ENCODE measurements at places on chromosomes 16 and 17.

DNA sequence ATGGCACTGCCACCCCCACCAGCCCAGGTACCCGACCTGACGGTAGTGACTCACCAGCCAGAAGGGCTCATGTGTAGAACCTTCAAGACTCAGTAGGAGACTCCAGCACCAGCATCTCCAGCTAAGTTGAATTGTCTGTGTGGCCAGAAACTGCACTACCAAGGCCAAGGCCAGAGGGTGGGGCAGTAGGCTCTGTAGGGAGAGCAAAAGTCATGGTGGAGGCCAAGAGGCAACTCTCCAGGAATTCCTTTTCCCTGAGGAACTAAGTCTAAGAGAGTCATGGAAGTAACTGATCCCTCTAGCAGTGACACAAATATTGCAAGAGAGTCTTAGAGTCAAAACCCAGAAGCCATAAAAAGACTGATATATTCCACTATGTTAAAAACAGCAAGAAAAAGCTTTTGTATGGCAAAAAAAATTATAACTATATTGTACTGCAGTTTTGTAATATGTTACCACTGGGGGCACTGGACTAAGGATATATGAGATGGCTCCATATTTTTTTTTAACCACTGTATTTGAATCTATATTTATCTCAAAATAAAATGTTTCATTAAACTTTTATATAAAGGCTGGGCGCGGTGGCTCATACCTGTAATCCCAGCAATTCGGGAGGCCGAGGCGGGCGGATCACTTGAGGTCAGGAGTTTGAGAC lies 30.2 kb upstream of the GUCY2D start:
- no peak for DNase-seq

DNA sequence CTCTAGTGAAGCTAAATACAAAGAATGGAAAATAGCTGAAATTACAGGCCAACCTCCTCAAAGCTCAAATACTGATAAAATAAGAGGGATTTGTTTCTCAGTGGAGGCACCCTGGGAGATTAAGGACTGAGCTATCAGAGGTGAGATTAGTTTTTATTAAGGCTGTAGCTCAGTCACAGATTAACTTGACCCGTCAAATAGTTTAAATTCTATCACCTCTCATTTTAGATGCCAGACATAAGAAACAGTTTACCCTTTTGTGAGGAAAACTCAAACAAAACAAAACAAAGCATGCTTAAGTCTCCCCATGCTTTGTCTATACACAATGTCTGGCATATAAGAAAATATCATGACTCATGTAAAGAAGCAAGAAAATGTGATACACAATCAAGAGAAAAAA lies 208.3 kb upstream of the PMFBP1 start:
- DNase-seq, result peak; percentile 14

DNA sequence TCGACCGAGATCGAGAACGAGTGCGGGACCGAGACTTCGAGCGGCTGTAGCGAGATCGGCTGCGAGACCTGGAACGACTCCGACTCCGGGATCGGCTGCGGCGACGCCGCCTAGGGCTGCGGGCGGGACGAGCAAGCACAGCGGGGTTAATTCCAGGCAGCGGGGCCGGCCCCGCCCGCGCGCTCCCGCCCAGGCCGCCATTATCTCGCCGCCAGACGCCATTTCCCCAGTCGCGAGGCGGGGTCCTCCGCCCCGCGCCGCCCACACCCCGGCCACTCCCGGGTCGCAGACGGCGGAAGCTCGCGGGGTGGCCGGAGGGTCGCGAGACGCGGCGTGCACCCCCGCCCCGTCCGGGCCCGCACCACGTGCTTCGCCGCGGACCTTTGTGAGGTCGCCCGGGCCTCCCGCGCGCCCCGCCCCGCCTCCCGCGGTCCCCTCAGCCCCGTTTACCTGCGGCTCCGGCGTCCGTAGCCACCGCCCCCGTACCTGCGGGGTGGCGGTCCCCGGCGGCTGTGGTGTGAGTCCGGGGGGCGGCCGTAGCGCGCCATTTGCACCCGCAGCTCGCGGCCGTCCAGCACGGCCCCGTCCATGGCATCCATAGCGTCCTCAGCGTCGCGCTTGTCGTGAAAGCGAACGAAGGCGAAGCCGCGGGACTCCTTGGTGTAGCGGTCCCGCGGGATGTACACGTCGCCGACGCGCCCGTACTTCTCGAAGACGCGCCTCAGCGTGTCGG lies 616 bp downstream of the SRSF2 start:
- peak; percentile 91 for DNase-seq

DNA sequence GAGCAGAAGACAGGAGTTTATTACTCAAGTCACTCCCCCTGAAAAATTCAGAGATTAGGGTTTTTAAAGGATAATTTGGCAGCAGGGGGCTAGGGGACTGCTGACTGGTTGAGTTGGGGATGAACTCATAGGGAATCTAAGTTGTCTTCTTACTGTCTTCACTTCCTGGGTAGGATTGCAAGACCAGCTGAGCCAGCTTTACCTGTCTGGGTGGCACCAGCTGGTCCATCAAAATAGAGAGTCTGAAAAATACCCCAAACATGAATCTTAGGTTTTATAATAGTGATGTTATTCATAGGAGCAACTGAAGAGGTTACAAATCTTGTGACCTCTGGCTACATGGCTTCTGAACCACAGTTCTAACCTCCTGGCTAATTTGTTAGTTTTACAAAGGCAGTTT lies 157.9 kb downstream of the PPM1E start:
- DNase-seq, result no peak

DNA sequence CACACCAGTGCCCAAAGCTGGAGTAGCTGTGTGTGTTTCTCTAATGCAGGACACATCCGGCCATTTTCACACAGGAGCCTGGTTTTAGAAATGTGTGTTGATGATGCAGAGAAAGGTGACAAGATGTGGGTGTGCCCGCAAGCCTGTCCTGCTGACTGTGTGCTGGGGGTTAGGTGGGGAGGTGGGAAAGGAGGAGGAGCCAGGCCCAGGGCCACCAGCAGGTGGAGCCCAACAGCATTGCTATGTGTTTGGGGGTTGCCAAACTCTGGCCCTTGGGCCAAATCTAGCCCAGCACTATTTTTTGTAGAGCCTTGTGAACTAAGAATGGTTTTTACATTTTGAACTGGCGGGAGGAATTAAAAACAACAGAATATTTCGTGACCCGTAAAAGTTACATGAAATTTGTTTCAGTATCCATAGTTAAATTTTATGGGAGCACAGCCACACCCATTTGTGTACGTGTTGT lies 61.7 kb upstream of the LGALS9 start:
- peak; percentile 66 for DNase-seq

DNA sequence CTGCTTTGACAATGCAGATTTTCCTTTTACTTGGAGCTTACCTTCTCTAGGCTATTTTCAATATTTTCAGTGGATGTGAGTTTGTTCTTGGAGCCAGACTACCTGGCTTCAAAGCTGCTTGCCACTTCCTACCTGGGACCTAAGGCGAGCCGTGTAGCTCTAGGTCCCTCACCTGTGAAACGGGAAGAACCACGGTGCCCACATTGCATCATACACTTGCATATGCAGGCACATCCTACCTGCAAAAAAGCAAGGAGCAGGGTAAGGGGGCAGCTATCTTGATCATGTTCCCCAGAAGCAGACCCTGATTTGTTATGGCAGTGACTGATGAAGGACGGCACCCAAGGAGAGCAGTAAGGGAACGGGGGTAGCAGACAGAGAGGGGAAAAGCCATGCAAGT lies 27.0 kb upstream of the MPRIP start:
- DNase-seq, result no peak

GRCh38 chr16:50474138-50474537 lies 74.1 kb upstream of the NKD1 start:
- no peak for DNase-seq

- DNase-seq, result peak; percentile 88
Observed at GRCh38 chr17:37373530-37374159, 2.1 kb upstream of the C17orf78 start.

- peak; percentile 43 for DNase-seq
Observed at GRCh38 chr16:10949424-10949970, 5.1 kb downstream of the CLEC16A start.

GRCh38 chr16:19085679-19086200 lies 18.3 kb downstream of the COQ7 start:
- DNase-seq, result no peak

DNA sequence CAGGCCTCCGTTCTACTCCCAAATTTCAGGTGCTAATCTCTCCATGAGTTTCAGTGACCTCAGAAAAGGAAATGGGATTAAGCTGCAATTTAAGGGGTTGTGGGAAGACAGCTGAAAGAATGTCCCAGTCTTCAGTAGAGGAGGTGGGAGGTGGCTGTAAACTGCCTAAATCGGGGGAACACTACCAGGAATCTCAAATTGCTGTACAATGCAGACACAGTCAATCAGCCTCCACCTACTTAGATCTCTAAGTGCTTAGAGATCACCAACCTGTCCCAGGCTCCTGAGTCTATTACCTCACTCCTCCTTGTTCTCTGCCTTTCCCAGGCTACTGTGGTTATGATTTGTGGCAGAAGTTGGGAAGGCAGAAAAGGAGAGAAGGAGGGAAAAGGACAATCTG lies 8.3 kb upstream of the TBX21 start:
- DNase-seq, result no peak

DNA sequence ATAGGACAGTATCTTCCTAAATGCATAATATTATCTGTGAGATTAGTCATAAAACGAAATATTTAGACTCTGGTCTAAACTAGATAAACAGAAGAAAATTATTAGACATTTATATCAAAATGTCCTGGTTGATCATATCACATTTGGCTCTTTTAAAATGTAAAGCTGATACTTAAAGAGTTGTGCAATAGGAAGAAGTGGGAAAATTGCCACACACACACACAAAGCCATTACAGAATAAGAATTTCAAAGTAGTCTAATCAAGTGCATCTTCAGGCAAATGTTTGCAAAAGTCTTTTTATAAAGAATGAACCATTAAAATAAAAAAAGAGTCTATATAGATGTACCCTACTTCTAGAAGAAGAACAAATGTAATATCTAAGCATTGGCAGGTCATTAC lies 301.7 kb downstream of the KIF2B start:
- no peak for DNase-seq

DNA sequence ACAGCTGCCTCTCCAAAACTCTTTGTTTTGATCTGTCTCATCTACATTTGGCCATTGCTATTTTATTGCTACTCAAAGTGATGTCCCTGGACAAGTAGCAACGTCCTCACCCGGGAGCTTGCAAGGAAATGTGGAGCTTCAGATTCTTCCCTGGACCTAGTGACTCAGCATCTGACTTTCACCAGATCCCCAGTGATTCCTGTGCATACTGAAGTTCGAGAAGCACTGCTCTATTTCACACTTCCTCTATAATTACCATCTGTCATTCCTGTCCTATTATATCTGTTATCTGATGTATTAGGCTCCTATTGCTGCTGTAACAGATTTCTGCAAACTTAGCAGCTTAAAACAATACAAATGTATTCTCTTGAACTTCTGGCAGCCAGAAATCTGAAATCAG lies 28.5 kb upstream of the VAT1L start:
- no peak for DNase-seq

DNA sequence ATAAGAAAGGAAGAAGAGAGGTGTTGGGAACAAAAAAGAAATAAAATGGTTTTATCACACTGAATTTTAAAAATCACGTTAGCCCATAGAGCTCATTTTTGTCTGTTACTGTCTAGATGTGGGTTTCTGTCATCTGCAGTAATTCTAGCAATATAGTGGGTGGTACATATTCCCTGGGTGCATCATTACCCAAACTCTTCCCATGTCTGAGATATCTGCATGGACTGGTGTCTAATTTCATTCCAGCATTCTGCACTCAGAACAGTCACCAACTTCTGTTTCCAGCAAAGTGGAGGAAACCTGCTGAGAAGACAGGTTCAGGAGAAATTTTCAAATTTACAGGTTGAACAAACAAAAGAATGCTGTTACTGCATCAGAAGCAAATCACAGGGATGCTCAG lies 263.8 kb downstream of the CDH11 start:
- DNase-seq, result no peak

DNA sequence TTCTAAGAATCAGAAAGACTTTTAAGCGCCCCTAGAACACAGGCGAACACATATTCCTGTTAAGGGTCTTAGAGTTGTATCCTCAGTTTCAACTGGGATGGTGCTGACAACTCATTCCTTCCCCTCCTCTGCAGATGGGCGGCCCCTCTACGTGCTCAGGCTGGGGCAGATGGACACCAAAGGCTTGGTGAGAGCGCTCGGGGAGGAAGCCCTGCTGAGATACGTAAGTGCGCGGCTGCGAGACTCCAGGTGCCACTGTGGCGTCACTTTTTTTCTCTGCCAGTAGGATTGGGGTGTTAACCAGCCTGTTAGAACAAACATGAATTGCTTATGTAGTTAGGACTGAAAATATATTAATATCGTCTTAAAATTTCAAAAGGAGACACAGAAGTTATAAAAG lies 62.7 kb downstream of the SEC14L1 start:
- DNase-seq, result no peak

DNA sequence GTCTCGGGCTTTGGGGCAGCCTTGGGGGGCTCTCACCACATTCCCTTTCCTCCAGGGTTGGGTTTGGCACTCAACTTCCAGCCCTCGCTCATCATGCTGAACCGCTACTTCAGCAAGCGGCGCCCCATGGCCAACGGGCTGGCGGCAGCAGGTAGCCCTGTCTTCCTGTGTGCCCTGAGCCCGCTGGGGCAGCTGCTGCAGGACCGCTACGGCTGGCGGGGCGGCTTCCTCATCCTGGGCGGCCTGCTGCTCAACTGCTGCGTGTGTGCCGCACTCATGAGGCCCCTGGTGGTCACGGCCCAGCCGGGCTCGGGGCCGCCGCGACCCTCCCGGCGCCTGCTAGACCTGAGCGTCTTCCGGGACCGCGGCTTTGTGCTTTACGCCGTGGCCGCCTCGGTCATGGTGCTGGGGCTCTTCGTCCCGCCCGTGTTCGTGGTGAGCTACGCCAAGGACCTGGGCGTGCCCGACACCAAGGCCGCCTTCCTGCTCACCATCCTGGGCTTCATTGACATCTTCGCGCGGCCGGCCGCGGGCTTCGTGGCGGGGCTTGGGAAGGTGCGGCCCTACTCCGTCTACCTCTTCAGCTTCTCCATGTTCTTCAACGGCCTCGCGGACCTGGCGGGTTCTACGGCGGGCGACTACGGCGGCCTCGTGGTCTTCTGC lies 8.4 kb downstream of the SLC16A3 start:
- no peak for DNase-seq

- DNase-seq, result peak; percentile 63
Observed at GRCh38 chr17:44115585-44116415, 7.6 kb downstream of the HDAC5 start.

GRCh38 chr17:6534846-6535514 lies 21.4 kb downstream of the PITPNM3 start:
- DNase-seq, result no peak

GRCh38 chr17:39822051-39822451 lies 42.1 kb downstream of the IKZF3 start:
- DNase-seq, result no peak

- no peak for DNase-seq
Observed at GRCh38 chr17:46971647-46972300, 7.3 kb downstream of the RPRML start.

GRCh38 chr17:35809855-35810461 lies 674 bp downstream of the TAF15 start:
- no peak for DNase-seq

GRCh38 chr16:79618041-79618691 lies 17.6 kb upstream of the MAF start:
- DNase-seq, result no peak

All from neural progenitor cell (in vitro differentiated cells).